ENCODE measurements at places on chromosomes 12 and 14. TPM values are rescaled to one million over a fixed set of nuclear protein-coding genes. Genes with fewer than 3 reads are reported as not detected.

Gene REM2
- 2.1 TPM for polyA plus RNA-seq

Gene CAPRIN2
- 34.7 TPM for polyA plus RNA-seq

Gene IRF2BPL
- 50.6 TPM for polyA plus RNA-seq

DNA sequence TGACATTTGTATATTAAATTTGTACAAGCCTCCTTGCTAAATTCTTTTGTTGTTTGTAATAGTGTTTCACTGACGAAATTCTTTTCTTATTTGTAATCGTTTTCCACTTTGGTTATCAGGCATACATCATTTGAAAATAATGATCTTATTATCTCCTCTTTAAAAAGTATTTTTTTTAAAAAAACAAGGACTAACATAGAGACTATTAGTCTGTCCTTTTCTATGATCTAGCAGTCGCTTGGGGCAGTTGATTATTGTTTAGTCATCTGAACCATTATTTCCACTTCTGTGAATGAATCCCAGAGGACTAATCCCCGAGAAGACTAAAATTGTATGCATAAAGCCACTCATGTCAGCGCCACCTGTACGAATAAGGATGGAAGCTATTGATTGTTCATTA lies 11.5 kb downstream of the ADGRD1 start:
- DNase-seq: no peak

DNA sequence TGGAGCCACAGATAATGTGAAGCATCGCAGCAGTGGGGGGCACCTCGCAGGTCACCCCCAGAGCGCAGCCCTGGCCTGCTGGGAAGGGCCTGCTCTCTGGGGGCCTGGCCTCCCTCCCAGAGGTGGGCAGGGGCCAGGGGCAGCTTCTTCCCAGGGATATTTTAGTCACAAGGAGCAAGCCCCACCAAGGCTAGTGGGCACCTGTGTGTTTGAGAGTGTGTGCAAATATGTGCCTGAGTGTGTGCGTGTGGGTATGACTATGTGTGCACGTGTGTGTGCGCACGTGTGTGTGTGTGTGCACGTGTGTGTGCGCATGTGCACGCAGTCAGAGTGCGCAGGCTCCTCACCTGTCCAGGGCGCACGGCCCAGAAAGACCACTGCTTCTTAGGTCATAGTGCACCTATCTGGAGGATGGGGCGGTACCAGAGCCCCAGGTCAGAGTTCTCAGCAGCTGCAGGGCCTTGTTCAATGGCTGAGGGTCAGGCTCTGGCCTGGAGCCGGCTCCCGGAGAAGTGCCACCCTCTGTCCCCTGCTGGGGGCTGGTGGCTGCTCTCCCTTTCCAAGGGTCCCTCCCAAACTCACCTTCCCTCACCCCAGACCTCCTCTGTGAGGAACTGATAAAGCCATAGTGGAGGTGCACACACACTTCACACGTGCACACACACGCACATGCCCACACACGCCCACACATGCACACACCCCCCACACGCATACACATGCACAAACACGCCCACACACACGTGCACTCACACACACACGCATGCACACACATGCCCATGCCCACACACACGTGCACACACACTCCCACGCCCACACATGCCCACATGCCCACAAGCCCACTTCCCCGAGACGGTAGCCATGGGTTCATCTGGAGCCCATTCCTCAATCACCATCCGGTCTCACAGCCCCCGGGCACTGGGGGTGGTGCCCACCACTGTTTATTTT lies 128.5 kb downstream of the KIF26A start:
- no peak for DNase-seq
